CD8-positive, alpha-beta T cell (primary cell): ENCODE measurements at places on chromosomes 4 and X. TPM values are rescaled to one million over a fixed set of nuclear protein-coding genes. Genes with fewer than 3 reads are reported as not detected.

DNAJB14 gene
- total RNA-seq, result 69.5 TPM

GRCh38 chr4:41866799-41867677, 68.2 kb upstream of the TMEM33 start:
- no peak for DNase-seq

DNA sequence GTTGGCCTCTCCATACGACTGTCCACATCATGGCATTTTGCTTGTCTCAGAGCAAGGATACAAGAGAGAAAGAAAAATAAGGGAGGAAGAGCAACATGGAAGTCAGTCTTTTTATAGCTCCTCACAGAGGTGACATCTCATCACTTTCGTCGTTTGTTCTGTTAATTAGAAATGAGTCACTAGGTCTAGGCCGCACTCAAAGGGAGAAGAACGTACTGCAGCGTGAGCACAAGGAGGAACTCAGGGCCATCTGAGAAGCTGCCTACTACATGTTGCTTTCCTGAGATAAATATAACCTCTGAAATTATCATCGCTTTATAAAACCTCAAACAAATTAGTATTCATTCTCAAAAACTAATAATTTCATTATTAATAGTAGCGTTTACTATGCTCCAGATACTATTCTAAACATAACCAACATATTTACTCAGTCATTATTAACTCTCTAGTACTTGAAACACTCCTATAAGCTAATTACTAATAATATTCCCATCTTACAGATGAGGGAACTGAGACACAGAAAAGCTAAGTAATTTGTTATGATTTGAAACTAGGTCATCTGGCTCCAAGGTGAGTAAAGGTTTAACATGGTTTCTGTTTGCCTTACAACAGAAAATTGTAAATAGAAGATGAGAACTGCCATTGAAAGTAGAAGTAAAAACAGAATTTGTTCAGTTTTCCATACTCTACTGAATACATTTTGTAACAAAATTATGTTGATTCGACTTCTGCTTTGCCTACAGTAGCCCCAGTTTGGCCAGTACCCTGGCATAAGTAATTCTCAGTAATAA, 213.2 kb upstream of the UGT8 start:
- no peak for DNase-seq

RASGEF1B gene
- total RNA-seq, result 103 TPM

TIGD4 gene
- total RNA-seq, result not detected

DNA sequence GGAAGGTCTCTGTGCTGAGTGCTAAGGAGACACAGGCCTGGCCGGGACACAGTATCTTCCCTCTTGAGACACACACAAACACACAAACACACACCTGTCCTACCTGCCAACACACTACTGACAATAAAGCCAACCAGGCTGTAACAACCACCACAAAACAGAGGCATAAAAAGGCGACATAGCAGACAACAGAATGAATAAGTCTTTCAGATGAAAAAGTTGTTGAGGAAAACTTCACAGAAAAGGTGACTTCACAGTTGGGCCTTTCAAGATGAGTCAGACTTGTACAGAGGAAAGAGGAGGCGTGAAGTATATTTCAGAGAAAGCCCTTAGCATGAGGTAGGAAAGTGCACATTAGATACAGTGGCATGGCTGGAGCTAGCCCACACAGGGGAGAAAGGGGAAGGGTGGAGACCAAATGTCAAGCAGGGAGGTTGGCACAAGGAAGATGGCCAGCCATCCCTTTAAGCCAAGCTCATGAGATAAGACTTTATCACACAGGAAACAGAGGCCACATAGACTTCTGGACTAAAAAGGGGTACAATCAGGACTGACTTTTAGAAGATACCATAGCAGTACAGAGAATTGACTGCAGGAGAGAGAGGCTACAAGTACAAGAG, 54.0 kb downstream of the SLC9A7 start:
- DNase-seq, result no peak

TASL gene
- total RNA-seq, result 0.31 TPM

DNA sequence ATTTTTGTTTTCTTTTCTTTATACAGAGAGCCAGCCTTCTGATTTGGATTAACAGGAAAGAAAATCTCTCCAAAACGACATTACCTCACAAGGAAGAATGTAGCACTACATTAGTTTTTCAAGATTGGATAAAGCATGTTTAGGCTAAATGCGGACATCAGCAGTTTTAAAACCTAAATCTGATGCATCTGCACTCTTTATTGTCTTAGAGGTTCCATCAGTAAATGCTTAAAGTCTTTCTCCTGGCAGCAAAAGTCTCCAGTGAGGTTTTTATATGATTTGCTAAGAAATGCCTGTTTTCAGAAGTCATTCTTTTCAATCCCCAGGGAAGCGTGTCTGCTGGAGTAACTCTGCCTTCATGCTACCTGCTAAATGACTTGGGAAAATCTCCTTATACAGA, 912.9 kb upstream of the INTU start:
- DNase-seq, result no peak

- DNase-seq, result no peak
These were observed 130.0 kb downstream of the SOWAHB start for GRCh38 chr4:76767983-76768382.

- no peak for DNase-seq
These were observed 362.9 kb downstream of the PDGFC start for GRCh38 chr4:156608651-156609050.

GRCh38 chr4:21890231-21890630, 58.3 kb downstream of the KCNIP4 start:
- no peak for DNase-seq

- no peak for DNase-seq
These were observed 51.5 kb downstream of the STARD8 start for GRCh38 chrX:68698942-68699341.

MAGEC2 gene
- total RNA-seq, result not detected

DNA sequence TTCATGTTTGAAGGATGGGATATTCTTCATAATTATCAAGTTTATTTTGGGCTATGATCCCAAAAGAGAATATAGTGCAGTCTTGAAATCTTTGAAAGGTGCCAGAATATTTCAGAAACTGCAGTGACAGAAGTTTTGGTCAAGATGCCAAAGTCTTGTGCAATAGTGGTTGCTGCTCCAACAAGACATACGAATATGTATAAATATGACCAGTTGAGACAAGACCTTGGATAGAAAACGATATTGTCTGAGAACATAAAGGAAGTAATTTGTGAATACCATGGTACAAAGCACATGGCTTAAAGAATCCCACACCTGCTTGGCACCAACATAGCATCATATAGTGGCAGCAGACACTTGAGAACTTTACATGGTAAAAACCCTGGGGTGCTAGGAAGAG, 48.6 kb upstream of the AMELX start:
- DNase-seq, result no peak

DNA sequence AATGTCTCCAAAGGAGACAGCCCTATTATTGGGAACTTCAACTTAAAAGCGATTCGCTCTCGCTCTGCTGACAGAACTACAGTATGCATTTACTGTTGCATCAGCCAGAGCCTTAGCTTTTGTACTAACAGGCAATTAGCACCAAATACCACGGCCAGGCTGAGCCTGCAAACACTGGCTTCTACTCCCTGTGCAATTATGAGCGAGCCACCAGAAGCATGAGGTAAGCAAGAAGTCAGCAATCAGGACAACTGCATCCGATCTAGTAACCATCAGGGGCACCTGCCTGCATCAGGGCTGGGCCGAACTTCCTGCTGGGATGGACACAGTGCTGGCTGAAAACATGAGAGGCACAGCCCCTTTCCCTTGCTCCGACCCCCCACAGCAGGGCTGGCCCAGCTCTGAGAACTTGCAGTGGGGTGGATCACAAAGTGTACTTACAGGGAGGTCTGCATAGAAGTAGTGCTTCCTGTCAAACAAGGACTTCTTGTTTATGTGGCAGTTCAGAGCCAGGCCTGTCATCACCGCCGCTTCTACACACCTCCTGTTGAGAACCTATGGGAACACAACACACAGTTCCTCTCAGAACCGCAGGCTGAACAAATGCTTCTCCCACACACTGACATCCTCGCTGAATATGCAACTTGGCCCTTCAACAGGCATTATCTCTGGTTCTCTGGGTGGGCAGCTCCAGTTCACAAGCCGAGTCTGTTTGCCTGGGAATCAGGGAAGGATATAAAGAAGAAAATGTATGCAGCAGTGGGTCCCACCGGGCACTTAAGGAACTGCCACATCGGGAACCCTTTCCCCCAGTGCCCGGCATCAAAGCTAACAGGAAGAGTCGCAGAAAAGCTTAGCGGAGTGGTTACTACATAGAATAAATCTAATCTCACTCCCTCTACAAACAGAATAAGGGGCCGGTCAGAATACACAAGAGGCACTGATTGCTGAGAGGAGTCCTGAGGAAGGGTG, 41.5 kb downstream of the GATB start:
- no peak for DNase-seq

SPP1 gene
- not detected for total RNA-seq

DNA sequence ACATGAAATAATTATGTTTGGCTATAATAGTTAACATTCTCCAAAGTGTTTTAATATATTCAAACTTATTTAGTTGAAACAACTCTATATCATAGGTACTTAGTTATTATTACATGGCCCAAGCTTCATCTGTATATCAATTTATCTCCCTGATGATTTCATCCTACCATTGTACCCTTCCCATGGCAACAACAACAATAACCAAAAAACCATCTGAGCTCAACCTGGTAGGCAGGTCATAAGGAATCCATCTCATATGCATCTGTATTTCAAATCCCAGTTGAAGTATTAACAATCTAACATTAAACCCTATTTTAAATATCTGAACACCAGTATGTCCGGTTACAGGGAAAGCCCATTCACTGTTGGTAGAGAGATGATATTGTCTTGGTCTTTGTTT, 33.1 kb upstream of the SLC7A11 start:
- no peak for DNase-seq

DNA sequence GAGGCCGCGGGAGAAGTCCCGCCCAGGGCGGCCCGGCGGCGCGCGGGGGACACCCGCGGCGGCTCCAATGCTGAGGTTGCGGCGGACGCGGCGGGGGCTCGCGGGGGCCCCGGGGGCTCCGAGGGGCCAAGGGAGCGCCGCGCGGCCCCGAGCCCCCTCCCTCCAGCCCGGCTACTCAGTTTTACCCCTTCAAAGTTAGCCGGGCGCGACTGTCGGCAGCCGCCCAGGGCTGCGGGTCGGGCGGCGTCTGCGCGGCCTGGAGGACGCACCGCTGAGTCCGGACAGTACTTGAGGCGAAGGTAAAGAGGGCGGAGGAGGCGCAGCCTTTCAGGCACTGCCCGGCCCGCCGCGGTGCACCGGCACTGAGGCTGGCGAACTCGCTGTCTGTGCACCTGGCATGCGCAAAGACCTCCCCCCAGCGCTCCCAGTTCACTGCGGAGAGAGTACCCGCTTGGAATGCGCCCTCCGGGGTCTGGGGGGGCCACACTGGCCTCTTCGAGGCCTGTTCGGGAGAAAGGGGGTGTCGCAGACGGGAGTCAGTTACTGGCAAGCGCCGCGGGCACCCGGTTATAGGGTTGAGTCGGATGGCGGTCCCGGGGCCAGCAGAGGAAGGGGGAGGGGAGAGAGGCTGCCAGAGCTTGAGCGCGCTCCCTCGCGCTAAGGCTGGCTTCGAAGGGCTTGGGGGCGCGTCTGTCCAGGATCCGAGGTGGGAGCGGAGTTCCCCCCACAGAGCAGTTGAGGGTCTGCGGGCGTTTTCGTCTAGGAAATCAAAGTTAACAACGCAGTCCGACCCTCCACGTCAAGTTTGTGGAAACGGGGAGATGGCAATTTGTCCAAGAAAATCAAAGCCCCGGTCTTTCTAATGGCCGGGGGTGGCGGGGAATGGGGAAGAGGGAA, 1.1 kb downstream of the PCDH19 start:
- DNase-seq, result no peak

DNA sequence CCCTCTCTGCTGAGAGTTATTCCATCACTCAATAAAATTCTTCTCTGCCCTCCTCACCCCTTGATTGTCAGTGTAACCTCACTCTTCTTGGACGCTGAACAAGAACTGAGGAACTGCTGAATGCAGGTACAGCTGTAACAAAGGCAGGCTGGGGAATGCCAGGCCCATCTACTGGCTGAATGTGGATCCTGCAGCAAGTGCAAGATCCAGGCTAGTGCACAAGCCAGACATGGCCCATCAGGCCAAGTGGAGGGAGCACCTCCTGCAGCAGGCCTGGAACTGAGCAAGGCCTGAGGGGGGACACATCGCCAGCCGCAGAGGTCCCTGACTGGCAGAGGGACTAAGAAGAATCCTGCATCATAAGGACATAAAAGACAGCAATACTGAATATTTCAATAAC, 411.8 kb upstream of the PCDH10 start:
- DNase-seq, result no peak

DNA sequence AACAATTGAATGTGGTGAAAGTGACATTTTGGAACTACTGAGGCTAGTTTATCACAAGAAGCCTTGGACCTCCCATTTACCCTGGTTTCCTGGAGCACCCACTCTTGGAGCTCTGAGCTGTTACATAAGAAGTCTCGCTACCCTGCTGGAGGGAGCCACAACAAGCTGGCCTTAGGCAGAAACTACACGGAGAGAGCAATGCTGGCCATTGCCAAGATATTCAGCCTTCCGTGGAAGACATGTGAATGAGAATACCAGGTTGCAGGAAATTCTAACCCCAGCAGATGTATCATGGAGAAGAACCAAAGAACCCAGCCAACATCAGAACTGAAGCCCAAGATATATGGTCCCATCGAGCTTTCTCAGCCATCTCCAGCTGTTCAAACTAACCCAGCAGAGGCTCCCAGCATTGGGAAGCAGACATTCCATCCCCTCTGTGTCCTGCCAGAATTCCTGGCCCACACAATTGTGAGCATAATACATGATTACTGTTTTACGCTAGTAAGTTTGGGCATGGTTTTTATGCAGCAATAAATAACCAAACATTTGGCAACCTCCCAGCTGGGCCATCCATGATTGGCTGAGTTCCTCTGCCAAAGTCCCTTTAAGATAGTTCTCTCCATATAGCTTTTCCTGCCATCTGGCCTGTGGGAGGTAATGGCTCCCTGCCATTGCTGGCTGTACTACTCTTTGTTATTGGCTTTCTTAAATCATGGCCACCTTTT, 17.9 kb upstream of the PDE5A start:
- no peak for DNase-seq

SPATA18 gene
- not detected for total RNA-seq

- no peak for DNase-seq
These were observed 41.0 kb upstream of the SCD5 start for GRCh38 chr4:82839624-82840023.

- DNase-seq, result no peak
These were observed 67.2 kb downstream of the NAA11 start for GRCh38 chr4:79258614-79259176.

CSAG1 gene
- total RNA-seq, result not detected

DNA sequence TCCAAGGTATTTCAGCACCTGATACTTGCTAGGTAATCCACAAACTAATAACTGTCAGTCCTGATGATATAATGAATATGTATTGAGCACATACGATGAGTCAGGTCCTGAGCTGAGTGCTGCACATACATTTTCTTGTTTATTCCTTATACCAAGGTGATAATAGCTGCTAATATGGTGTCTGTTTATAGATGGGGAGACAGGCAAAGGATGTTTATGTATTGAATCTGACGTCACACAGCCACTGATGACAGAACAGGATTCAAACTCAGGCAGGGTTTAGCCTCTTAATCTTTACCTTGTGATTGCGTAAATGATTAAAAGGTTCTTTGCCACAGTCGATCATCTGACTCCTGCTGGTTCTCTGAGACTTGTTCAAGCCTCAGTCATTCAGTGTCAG, 609.9 kb upstream of the CPEB2 start:
- DNase-seq, result no peak
